DMS 273 treated with DMSO at 0.1 percent for 48 hours (cell line): ENCODE measurements at places on chromosomes 13 and 19.

GRCh38 chr19:19433666-19434213, 28.3 kb downstream of the GATAD2A start:
- no peak for DNase-seq

DNA sequence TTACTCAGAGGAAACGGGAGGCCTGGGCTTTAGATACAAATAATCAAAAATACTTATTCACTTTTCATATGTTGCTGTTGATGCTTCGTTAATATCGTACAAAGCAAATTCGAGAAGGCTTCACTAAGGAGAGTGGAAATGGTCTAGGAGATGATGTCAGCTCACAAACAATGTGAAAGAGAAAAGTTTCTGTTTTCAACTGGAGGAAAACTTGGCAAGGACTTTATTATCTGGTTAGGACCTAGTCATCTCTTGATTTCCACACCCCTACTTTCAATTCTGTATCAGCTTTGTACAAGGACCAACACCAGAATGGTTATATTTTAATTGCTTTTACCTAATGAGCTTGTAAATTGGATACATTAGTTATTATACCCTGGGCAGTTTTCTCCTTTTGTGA, 88.0 kb downstream of the SLC10A2 start:
- no peak for DNase-seq

DNA sequence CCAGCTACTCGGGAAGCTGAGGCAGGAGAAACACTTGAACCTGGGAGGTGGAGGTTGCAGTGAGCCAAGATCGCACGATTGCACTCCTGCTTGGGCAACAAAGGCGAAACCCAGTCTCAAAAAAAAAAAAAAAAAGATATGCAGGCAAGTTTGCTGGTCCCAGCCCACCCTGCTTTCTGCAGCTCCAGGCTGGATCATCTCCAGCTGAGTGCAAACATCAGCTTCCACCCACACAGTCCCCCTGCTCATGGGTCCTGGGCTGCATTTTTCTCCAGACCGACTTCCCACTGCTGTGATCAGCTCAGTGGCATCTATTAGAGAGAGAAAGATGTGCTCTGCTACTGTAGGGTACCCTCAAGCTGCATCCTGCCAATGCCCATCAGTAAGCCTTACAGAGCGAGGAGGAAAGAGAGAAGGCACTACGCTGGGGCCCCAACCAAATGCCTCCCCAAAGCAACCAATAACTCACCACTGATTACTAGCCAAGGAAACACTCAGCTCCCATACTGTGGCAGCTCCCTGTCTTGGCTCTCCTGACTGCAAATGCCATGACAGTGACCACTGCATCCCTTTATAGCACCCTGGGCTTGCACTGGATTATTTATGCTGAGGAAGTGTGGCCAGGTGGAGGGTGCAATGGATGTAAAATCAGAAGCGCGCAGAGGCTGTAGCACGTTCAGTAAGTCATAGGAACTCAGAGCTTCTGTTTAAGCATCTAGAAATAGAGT, 170.9 kb upstream of the ZNF507 start:
- DNase-seq = no peak

DNA sequence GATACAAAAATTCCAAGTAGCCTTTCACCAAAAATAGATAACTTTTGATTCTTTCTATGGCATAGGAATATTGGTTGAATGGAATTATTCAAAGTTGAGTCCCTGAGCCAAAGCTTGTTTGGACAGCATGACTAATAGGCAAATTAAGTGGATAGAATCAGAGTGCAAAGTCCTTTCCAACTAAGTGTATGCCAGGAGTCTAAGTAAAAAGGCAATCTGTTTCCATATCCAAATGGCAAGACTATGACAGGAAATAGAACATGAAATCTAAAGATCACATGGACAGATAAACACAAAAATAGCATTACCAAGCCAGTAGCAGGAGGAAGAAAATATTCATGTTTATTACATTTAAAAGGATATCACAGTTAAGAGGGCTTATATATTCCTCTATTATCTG, 804.6 kb downstream of the SLITRK6 start:
- no peak for DNase-seq

- no peak for DNase-seq
These were observed 14.1 kb downstream of the ZNF490 start for GRCh38 chr19:12596485-12596884.

DNA sequence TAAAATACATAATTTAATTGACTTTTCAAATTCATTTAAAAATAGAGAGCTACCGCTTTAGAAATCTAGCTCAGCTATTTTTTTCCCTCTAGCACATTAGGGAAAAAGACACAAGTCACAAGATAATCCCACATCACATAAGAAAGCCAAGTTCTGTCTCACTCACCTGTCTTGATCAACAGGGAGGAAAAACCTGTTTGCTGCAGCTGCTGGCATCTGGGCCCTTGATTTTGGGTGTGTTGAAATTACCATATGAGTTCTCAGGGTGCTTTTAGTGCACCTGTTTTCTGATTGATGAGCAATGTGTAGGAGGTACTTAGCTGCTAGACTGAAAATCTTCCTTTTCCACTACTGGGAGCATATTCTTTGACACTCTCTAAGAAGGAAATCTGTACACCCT, 53.8 kb downstream of the ZDHHC20 start:
- no peak for DNase-seq

DNA sequence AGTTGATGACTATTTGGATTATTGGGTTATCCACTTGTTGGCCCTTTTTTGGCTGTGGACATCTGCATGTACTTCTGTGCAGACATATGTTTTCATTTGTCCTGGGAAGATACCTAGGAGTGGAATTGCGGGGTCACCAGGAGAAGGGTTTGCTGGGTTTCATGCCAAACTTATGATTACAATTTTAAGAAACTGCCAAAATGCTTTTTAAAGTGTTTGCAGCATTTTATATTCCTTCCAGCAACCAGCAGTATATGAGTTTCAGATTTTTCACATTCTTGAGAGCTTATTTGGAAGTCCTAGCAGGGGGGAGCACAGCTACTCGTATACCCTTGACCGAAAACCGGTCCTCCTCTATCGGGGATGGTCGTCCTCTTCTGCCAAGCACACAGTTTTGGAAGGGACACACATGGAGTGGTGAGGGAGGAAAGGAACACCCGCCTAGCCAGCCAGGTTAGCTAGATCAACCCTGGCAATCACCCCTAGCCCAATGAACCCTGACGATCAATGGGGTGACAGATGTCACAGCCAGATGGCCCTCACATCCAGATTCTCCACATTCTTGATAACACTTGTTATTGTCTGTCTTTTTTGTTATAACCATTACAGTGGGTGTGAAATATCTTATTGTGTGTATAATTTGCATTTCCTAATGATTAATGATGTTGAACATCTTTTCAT, 26.7 kb upstream of the RNF113B start:
- DNase-seq = no peak

GRCh38 chr13:28819735-28820098, 422 bp upstream of the MTUS2 start:
- DNase-seq = no peak

DNA sequence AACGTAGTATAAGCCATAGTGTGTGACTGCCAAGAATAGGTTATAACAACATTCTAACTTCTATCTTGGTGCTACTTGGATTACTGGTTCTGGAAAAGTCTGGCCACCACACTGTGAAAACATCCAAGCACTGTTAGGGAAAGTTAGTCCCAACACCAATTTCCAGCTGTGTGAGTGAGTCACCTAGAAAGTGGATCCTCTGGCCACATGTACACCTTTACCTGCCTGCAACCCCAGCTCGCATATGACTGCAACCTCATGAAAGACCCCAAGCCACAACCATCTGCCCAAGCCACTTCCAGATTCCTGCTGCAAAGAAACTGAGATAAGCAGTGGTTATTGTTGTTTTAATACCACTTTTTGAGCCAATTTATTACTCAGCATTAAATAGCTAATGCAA, 404.5 kb downstream of the KCTD12 start:
- no peak for DNase-seq

GRCh38 chr19:42245231-42245630, 2.8 kb upstream of the GSK3A start:
- DNase-seq = no peak

DNA sequence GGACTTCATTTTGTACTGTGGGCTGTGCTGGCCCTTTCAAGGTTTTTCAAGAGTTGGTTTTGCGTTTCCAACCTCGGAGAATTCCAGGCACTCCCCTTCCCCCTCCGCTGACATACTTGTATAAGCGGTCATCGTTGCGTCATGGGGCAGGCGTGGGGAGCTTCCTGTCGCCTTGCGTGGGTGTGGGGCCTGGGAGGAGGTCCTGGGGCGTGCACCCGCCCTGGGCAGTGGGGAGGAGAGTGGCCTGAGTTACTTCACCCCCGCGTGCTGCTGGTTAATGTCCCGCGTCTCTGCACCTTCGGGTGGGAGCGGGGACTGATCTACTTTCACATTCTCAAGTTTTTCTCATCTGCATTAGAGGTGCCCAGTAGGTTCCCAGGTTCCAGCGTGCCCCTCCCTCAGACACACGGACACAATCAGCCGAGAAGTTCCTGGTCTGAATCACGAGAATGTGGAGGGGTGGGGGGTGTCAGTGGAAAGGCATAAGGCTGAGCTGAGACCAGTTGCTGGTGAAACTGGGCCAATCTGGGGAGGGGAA, 4.1 kb downstream of the IER2 start:
- DNase-seq = no peak

- no peak for DNase-seq
These were observed 351.7 kb downstream of the SPRY2 start for GRCh38 chr13:79989217-79989661.

DNA sequence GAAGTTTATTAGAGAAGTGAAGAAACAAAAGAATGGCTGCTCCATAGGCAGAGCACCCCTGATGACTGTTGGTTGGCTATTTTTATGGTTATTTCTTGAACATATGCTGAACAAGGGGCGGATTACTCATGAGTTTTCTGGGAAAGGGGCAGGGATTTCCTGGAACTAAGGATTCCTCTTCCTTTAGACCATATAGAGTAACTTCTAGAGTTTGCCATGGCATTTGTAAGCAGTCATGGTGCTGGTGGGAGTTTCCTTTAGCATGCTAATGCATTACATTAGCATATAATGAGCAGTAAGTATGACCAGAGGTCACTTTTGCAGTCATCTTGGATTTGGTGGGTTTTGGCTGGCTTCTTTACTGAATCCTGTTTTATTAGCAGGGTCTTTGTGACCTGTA, 38.7 kb upstream of the PCDH8 start:
- DNase-seq = no peak

DNA sequence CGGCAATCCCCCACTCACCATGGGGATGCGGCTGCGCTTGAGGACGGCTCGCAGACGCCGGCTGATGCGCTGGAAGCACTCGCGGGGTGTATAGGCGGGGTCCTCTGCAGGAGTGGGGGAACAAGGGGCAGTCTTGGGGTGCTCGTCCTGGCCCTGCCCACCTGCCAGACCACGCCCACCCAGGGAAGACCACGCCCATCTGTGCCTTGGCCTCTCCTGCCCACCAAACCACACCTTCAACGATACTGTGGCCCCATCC, 6.7 kb downstream of the RNU6-9 start:
- no peak for DNase-seq

DNA sequence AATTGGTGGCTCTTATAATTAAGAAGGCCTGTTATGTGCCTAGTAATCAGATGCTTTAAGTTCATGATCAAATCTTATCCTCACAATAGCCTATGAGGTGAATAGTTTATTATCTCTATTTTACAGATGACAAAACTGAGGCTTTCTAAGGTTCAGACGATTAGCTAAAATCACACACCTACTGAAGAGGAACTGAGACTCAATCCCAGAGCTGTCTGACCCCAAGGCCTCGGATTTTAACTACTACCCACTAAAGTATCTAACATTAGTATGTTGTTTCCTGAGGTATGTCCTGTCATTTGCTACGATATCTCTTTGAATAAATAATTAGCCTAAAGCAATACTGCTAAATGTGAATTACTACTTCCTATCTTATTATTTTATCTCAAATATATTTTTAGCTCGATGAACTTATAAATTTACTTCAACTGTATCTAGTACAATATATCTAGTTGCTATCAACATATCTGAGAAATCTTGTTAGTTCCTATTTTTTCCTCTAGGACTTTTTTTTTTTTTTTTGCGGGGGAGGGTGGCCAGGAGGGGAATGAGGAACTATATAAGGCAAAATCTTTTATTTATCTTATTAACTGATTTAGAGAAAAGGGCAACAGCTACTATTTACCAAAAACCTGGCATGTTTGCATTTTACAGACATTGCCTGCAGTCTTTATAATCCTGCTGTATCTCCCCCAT, 118.5 kb downstream of the ABCC4 start:
- no peak for DNase-seq

DNA sequence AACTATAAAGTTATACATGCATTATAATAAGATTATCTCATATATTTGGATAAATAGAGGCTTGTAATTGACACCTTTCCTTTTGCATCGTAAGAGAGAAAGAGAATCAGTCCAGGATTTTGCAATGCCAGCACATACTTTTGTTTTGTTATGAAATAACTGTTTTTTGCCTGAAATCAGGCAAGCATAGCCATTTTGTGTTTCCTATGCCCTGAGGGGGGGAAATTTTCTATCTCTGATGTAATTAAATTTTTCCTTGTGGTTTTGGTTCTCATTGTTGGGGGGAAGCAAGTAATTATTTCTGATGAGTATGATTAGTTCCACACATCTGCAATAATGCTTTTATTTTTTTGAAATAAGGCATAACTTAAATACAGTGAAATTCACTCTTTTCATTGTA, 229.4 kb downstream of the NDFIP2 start:
- no peak for DNase-seq

DNA sequence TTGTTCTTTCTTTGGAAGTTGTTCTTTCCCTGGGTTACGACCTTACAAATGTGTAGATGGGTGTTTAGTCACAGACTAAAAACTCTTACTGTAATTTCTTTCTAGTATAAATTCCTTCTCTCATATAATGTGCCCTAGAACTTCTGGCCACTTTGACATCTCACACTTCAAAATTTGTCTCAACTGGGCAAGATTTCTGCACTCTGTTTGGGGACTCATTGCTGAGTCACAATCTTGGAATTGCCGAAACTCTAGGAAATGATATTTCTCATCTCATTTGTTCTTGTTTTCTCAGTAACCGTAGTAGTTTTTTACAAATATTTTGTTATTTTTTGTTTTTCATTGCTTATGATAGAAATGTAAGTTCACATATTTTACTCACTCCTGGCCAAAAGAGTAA, 2523.2 kb upstream of the PCDH20 start:
- DNase-seq = no peak

DNA sequence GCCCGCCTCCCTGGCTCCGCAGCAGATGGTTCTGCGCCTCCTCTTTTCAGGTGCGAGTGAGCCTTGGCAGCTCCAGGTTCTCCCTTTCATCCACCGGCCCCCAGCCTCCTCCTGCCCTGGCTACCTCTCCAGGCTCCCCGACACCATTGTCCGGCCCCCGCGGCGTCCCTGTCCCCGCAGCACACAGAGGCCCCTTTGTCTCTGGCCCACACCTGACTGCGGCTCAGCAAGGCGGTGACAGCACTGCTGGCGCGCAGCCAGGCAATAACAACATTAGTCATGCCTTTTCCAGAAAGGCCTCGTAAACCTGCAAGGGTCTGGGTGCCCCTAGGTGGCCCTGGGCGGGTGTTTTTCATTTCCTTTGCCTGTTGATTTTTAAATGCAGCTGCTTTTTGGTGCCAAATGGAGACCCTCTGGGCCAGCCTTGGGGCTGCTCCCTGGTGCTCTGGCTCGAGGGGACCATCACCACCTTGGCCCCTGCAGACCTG, 73.2 kb upstream of the MEDAG start:
- DNase-seq = no peak
